ENCODE measurements at places on chromosomes 4 and X. TPM values are rescaled to one million over a fixed set of nuclear protein-coding genes. Genes with fewer than 3 reads are reported as not detected.

The CITED1 gene
- not detected for total RNA-seq

The PCSK1N gene
- total RNA-seq = 6.4 TPM

The FAM9B gene
- not detected for total RNA-seq

The TLL1 gene
- not detected for total RNA-seq

The CXCR3 gene
- total RNA-seq = 28.5 TPM

The MAGEA1 gene
- total RNA-seq = not detected

The ZNF630 gene
- 6.1 TPM for total RNA-seq

The CSN1S1 gene
- total RNA-seq = not detected

The SUPT20HL2 gene
- not detected for total RNA-seq

The SASH3 gene
- 152 TPM for total RNA-seq
